ENCODE measurements at places on chromosomes 5 and 9.

DNA sequence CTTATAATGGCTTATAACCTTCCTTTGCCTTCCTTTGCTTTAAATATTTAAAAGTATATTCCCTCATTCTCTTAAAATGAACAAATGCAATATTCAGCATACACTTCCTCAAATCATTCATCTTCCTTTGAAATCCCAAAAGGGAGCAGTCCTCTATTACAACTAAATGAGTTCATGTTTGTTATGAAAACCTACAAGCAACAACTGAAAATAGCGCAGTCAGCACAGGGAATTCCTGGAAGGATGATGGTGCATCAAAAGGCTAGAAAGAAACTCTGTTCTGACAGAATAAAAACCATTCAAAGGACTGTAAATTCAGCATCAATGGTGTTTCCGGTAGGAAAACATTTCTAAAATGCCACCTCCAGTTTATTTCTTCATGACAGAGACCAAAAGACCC is 3.3 kb downstream of the NR6A1 start:
- DNase-seq, result no peak

GRCh38 chr9:35102465-35102768 is 514 bp downstream of the STOML2 start:
- no peak for DNase-seq

- no peak for DNase-seq
Measured at GRCh38 chr5:139092741-139093343, 105.3 kb downstream of the SIL1 start.

GRCh38 chr9:26358836-26359235 is 533.8 kb downstream of the CAAP1 start:
- no peak for DNase-seq

- DNase-seq, result peak; percentile 87
Measured at GRCh38 chr9:112333639-112334431, 416 bp upstream of the PTBP3 start.

DNA sequence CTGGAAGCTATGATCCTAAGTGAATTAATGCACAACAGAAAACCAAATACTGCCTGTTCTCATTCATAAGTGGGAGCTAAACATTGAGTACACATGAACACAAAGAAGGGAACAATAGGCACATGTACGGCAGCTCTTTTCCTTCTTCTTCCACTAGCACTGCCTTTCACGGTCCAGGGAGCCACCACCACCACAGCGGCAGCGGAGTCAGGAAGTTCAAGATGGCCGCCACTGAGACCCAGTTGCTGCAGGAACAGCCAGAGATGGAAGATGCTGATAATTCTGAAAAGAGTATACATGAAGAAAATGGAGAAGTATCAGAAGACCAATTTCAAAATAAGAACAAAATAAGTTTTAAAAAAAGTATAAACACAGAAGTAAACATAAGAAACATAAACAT is 39.5 kb upstream of the TNFSF15 start:
- DNase-seq, result no peak

- no peak for DNase-seq
Measured at GRCh38 chr9:131276891-131277286, 579 bp upstream of the FAM78A start.

DNA sequence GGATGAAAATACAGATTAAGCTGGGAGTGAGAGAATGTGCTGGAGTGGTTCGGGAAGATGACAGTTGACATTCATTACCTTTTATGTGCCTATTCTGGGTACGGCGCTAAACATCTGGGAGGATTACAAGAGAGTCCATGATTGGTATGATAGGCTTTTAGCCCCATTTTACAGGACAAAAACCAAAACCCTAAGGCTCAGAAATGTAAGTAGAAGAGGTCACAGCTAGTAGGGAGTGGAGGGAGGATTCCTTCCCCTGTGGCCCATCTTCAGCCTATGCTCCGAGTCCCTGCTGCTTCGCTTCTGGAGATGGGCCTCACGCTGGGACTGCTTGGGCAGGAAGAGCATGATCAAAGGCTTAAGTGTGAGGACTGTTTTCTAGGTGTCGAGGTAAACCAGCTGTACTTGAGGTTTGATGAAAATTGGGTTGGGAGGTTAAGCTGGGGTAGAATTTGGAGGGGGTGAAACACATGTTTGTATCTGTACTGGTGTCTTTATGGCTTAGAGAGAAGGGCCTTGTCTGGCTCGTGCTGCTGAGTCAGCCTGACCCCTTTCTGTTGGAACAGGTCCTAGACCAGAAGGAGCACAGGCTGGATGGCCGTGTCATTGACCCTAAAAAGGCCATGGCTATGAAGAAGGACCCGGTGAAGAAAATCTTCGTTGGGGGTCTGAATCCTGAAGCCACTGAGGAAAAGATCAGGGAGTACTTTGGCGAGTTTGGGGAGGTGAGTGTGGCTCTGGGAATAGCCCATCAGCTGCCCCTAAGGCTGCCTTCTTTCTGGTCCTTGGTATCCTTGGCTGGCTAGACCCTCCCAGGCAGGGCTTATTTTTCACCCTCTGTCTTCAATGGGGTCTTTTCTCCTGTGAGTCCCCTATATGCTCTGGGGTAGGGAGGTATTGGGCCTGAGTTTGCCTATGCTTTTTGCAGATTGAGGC is 2.1 kb downstream of the HNRNPAB start:
- DNase-seq, result no peak

DNA sequence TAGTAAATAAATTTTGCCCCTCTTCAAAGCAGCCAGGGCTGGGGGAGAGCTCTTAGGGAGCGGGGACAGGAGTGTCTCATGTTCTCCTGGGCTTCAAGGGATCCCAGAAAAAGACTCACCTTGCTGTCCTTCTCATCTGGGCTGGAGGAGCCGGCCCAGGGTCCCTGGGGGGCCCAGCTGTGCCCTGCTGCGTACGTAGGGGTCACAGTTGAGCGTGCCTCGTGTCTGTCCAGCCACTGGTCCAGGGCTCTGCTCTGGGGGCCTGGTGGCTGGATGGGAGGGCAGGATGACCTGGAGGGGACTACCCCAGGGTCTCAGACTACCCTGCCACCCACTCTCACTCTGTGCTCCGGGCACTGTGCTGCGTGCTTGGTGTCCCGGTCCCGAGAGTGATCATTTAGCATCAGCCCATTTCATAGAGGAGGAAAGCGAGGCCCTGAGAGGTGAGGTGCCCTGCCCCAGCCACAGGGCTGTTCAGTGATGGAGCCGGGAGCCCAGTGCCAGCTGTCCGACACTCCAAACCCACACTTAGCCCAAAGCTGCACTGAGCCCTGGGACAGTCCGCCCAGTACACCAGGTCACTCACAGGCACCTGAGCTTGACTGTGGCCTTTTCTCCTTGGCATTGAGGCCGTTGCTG is 26.2 kb upstream of the TDRD7 start:
- no peak for DNase-seq

DNA sequence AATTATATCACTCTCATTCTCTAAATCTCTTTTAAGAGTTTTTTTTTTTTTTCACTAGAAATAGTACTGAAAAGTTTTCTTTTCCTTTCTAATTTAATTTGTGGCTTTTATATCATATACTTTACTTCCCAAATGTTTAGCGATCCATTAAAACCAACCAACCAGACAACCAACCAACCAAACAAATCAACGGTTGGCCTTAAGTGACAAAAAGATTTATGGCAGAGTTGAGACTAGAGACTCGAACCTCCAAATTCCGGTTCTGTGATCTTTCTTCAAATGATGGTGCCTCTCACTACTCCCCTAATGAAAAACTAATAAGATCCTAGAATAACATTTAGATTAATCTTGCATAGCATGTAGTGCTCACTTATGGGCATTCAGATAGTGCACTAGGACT is 45.3 kb upstream of the ACTBL2 start:
- no peak for DNase-seq

DNA sequence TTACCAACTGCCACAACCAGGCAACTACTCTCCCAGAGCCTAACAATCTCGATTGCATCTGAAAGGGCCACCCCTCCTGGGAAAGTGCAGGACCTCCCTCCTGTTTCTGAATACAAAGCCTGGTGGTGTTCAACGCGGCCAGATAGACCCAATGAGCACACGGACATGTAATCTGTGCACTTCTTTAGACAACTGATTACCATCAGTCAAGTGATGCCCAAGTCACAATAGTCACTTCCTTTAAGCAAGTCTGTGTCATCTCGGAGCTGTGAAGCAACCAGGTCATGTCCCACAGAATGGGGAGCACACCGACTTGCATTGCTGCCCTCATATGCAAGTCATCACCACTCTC is 739 bp downstream of the C9orf72 start:
- no peak for DNase-seq

DNA sequence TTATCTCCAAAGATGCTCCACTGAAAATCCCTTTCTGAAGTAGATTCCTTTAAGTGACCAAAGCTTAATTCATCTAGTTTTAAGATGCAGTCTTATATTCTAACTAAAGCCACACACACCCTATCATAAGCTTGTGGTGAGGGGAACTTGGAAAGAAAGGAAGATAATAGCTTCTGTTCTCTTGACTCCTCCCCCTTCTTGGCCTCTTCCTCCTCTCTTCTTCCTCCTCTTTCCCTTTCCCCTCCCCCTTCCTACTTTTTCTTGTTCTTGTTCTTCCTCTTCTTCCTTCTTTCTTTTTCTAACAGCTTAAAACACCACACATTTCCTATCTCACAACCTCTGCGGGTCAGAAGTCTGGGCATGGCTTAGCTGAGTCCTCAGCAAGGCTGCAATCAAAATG is 23.5 kb downstream of the IL7R start:
- DNase-seq, result no peak

DNA sequence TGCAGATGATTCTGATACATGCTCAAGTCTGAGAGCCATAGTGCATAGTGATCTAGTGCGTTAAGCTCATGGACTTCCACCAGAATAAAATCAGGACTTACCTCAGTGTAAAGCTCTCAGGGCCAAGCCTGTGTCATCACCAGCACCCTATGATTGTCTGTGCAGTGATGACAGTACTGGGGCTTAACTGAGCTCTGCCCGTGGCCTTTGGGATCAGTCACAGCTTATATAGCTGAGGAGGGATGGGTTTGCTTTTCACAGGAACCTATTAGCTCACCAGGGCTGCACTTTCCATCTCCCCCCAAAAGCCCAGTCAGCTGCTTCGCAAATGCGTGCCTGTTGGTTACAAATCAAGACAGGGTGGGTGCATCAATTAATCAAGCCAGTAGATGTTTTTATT is 246.9 kb downstream of the NR3C1 start:
- no peak for DNase-seq

DNA sequence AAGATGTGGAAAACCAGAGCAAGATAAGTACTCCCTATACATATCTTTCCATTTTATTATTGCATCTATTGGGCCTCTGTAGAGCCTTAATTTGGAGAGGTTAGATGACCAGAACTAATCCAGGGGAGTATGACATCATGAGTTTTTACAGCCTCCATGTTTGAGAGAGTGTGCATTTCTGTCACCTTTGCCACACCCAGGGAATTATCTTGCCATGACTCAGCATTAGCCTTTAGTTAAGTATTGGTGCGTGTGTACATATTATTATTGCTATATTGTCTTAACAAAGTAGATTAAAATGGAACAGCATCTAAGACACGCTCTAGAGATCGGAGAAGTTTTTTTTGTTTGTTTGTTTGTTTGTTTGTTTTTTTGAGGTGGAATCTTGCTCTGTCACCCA is 27.6 kb downstream of the DIMT1 start:
- peak; percentile 21 for DNase-seq

- DNase-seq, result no peak
Measured at GRCh38 chr9:134987906-134988700, 70.4 kb upstream of the FCN1 start.
